Amniotic stem cell (primary cell): ENCODE measurements at places on chromosomes 11 and 22.

DNA sequence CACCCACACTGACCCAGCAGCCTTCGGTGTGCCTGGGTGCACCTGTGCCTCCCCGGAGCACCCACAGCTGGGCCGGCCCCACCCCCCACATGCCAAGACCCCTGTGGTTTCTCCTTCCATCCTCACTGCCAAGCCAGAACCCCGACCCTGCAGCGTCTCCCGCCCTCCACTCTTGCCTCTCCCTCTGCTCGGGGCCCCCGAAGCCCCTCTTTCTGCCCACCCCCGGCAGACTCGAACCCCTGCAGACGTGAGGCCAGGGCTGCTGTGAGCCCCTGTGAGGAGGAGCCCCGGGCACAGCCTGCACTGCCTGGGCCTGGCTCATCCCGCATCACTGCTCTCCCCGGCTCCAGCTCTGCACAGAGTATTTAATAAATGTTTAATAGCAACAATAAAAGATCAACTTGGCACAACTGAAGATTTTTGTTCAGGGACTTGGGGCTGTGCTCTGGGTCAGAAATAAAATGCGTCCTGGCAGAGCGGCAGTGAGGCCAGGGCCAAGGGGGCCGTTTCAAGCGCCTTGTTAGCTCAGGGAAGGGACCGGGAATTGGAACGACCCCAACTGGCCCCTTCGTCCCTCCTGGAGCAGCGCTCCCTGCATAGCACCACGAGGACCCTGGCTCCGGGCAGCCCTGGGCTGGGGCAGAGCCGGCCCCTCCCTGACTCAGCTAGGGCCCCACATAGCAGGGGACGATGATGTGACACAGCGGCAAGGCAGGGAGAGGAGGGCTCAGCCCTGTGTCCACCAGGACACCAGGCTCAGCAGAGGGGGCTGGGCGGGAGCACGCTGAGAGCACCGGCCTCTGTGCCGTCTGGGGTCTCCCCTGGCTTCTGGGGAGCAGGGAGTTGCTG, 520.8 kb downstream of the BRD1 start:
- no peak for DNase-seq

- no peak for DNase-seq
Measured at GRCh38 chr11:65016705-65017104, 2.7 kb downstream of the ARL2 start.

DNA sequence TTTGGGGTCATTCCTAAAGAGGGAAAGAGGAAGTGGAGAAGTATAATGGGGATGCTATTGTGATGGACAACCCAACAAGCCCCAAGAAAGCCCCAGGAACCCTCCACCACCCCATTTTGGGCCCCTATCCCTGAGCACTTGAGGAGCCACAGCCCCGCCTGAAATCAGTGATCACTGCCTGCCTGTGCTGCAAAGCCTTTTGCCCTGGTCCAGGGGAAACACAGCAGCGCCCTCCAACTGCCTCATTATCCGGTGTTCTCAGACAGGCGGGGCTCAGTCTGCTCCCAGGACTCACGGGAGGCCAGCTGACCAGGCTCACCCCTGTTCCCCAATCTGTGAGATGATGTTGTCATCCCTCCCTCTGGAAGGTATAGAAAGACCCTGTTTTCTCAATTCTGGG, 44.7 kb upstream of the TTC12 start:
- no peak for DNase-seq

GRCh38 chr11:15714641-15715399, 600.1 kb downstream of the INSC start:
- no peak for DNase-seq

GRCh38 chr11:45092901-45093760, 53.3 kb upstream of the PRDM11 start:
- no peak for DNase-seq

GRCh38 chr11:42770444-42771065, 541.2 kb upstream of the API5 start:
- no peak for DNase-seq

- DNase-seq: no peak
Measured at GRCh38 chr11:75583718-75584658, 21.9 kb downstream of the SERPINH1 start.

GRCh38 chr22:34454598-34454997, 534.3 kb upstream of the LARGE1 start:
- no peak for DNase-seq

GRCh38 chr11:114216796-114217180, 79.4 kb upstream of the NNMT start:
- no peak for DNase-seq
